ENCODE measurements at places on chromosomes 16 and 17.

- no peak for DNase-seq
Observed at GRCh38 chr17:44352828-44353671, 7.9 kb downstream of the GRN start.

DNA sequence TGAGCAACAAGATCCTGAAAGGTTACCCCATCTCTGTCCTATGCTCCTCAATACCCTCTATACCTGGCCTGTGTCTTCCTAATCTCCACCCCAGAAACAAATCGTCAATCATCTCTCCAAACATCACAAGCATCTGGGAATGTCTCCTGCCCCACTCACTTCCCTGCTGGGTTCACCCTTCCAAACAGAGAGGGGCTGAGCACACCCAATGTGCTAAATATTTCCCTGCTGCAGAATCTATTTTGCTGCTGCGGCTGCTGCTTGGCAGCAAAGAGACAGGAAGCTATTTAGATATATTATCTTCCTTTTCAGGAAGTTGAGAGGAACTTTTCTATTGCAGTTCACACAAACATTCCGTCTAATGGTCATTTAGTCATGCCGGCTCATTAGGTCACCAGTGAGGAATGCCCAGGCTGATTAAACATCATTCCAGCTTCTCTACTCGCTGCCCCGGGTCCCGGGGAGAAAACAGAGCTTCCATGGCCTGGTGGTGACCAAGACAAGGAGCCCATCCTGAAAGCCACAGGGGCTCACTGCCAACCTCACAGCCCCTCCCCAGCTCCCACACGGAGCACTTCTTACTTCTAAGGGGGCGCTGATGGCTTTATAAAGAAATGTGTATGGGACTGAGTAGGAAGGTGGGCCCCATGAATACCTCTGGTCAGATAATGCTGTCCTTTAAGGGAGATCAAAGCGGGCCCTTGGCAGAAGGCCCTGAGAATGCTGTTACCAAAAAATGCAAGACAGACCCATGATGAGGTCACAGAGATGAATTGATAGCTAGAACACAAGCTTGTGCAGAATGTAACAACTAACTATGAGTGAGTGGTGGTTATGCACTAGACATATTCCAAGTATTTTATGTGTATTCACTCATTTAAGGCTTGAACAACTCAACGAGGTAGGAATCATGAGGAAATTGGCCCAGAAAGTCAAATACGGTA, 218.3 kb downstream of the SOX9 start:
- no peak for DNase-seq

- DNase-seq = no peak
Observed at GRCh38 chr17:16298140-16298662, 55.1 kb downstream of the CENPV start.

DNA sequence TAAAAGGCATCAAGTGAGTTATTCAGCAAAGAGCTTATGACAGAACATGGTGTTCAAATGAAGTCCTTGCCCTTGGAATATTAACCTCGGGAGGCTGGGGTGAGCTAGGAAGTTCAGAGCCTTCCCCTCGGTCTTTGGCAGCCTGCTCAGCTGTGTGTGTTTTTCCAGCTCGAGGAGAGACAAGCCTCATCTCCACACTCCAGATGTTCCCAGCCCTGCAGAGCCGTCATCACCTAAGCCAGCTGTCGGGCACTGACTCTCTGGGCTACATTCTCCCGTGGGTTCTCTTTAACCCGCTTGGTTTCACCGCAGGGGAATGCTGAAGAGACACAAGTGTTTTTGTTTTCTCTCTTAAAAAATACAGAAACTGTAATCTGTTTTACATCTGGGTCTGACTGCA, 47.1 kb downstream of the IRX3 start:
- no peak for DNase-seq

DNA sequence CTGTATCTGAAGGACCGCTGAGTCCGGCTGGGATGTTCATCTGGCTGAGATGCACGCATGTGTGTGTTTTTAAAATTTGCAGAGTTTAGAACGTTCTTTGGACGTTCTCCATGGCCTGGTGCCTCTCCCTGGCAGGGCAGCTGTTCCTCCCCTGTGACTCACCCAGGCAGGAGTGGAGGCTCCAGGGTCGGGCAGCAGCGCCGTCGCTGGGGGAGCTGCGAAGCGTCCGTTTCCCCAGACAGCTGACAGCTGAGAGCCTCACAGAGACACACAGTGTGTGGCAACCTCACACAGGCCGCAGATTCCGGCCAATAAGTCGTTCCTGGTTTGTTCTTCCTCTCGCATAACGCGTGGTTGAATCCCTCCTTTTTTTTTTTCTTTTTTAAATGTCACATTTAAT, 80.6 kb downstream of the OR1D5 start:
- DNase-seq = no peak

GRCh38 chr16:1643521-1643920, 31.4 kb downstream of the CRAMP1 start:
- DNase-seq = no peak

GRCh38 chr16:10871157-10871991, 5.6 kb upstream of the CIITA start:
- DNase-seq = no peak

- DNase-seq = no peak
Observed at GRCh38 chr16:47571049-47571448, 109.9 kb downstream of the PHKB start.

- no peak for DNase-seq
Observed at GRCh38 chr16:14043278-14043677, 27.8 kb upstream of the MRTFB start.

GRCh38 chr16:11302977-11303376, 21.8 kb upstream of the PRM1 start:
- no peak for DNase-seq

GRCh38 chr17:49290690-49291359, 60.2 kb upstream of the PHOSPHO1 start:
- no peak for DNase-seq

GRCh38 chr17:43438626-43439025, 39.8 kb downstream of the ARL4D start:
- no peak for DNase-seq

- DNase-seq = no peak
Observed at GRCh38 chr16:72241008-72241407, 69.1 kb upstream of the PMFBP1 start.

- DNase-seq = no peak
Observed at GRCh38 chr16:31055613-31056012, 18.4 kb downstream of the ZNF668 start.

GRCh38 chr16:67843343-67843765, 1.2 kb downstream of the THAP11 start:
- no peak for DNase-seq

DNA sequence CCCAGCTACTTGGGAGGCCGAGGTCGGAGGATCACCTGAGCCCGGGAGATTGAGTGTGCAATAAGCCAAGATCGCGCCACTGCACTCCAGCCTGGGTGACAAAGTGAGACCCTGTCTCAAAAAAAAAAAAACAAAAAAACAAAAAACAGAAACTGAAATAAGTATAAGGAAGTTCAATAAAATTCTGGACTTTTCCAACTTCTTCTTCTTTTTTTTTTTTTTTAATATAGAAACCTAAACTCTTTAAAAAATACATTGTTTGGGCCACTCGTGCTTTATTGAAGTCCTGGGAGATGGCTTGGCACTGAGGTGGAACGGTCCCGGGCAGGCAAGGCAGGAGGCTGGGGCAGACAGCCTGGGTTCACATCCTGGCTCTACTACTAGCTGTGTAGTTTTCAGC, 36.8 kb downstream of the KATNIP start:
- DNase-seq = no peak

GRCh38 chr16:53091466-53092211, 36.8 kb downstream of the CHD9 start:
- no peak for DNase-seq

DNA sequence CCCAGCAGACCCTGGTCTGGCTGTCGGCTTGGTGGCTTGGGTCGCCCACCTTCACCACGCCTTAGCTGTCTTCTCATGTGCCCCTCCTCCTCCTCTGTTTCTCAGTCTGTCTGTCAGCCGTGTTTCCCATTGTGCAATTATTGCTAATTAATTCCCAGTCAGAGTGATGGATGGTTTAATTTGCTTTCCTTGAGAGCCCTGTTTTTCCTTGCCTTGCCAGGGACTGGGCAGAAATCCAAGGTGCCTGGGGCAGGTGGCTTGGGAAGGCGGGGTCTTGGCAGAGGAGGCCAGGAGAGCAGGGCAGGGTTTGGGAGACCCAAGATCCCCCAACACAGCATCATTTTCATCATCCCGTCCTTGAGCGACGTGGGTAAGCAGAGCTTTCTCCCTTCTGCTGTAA, 21.3 kb downstream of the NECAB2 start:
- DNase-seq = no peak

DNA sequence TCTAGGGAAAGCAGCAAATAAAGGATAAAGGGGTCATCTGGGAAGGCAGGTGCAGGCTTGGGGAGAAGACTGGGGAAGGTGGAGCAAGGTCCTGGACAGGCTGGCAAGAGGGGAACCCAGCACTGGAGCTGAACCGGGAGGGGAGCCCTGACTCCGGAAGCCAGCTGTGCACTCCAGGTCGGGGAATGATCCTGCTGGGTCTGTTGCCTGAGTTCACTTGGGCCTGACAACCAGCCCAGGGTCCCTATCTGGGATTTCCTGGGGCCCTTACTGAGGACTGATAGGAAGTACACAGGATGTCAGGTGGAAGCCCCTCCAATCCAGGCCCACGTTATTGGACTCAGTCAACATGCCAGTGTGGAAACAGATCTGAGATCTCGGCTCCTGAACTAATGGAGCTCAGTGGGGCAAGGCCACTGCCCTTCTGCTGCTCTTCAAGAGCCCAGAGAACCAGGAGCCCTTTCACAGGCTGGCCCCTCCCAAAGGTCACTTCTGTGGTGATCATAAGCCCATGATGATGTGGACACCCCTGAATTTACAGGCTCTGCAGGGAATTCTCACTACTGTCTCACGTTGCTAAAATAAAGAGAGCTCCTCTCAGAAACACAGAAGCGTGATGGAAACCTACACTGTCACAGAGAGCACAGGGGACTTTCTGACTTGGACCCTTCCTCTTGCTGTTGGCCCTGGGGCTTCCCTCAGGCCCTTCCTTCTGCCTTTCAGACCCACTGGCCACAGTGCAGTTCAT, 19.9 kb upstream of the PITPNM3 start:
- no peak for DNase-seq

DNA sequence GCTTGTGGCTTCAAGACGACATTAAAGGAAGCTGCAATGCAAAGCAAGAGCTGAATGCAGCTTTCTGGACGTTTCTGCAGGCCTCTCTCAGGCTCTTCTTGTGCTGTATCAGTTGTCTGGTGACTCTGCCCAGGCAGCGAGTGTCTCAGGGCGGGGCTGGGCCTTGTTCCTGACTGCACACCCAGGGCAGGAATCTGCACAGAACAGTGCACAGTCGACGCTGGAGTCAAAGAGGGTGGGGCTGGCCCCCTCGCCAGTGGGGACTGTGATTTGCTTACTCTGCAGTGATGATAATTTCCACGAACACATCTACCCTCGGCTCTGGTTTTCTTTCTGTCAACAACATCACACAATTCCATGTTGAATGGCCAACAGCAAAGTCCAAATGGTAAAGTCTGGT, 60.7 kb downstream of the IRF8 start:
- DNase-seq = no peak

DNA sequence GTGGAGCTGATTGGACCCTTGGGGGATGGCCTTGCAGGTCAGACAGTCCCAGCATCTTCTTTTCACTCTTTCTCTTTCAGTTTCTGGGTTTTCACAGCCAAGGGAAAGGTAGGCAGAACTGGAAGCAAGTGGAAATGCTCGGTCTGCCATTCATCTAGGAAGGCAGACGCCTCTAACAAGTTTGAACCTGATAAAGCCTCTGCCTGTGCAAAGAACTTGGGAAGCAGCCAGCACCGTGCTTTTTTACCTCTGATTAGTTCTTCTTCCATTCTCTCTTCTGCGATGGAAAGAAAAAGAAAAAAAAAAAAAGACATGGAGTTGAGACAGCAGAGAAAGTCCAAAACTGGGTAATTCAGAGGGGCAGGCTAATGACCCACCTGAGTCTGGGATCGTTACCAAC, 997.8 kb upstream of the EEF2KMT start:
- no peak for DNase-seq

DNA sequence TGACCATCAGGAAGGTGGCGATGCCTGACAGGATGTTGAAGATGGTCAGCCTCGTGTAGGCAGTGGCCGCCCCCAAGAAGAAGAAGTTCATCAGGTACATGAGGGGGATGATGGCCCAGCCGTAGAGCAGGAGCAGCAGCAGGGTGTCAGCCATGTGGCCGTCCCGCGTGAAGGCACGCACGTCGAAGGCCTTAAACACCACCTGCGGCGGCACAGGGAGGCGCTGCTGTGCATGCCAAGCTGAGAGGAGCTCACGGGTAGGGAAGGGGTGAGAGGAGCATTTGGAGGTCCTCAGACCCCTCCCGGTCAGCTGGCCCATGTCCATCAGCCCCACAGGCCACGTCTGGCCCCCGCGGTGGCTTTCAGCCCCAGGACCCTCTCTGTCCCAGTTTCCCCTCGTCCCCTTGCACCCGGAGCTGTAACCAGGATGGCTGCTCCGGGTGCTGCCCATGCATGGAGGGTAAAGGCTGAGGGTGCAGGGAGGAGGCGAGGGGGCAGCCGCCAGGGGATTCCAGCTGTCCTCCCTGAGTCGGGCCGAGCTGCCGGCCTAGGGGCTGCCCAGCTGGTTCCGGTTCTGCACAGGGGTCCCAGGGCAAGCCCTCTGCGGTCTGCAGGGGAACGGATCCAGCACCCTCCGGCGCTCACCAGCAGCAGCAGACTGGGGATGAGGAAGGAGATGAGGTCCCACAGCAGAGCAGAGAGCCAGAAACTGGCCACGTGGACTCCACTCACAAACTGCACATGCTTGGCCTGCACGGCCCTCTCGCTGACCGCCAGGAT, 17.1 kb upstream of the RNPS1 start:
- DNase-seq = no peak

DNA sequence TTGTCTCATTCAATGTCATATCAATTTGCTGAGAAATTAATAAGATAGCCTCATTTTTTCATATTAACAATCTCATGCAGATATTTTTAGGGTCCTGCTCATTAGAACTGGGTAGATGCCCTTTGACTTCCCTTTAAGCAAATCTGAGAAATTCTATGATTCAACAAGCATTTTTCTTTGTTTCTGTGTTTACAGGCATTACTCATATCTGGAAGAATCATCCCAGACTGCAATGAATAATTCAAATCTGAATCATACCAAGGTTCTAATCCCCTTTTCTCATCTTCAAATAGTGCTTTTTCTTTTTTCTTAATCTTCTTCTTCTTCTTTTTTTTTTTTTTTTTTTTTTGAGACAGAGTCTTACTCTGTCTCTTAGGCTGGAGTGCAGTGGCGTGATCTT, 69.2 kb upstream of the KIFC3 start:
- DNase-seq = no peak

GRCh38 chr16:10202649-10203048, 20.4 kb upstream of the GRIN2A start:
- no peak for DNase-seq

GRCh38 chr17:53844491-53845107, 21.9 kb downstream of the KIF2B start:
- DNase-seq = no peak

GRCh38 chr16:22300427-22301071, 3.3 kb downstream of the POLR3E start:
- DNase-seq = no peak

DNA sequence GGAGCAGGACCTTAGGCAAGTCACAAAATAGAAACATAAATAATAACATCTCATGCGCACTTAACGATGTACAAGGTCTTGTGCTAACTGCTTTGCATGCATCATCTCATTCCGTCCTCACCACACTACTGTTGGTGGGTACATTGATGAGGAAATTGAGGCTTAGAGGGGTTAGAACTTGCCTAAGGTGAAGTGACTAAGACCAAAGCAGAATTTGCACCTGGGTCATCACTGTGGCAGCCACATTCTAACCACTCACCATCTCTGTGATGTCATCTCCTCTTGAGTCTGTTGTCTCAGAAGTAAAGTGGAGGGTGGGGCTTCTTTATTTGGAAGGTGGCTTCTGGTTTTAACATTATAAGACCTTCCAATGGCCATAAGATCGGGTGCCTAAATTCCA, 20.4 kb upstream of the TRIM25 start:
- no peak for DNase-seq
